Fibroblast of skin of abdomen (primary cell): ENCODE measurements at places on chromosomes 4 and X.
A peak's percentile ranks its signal among the peaks of the same experiment; 100 is the strongest.

DNA sequence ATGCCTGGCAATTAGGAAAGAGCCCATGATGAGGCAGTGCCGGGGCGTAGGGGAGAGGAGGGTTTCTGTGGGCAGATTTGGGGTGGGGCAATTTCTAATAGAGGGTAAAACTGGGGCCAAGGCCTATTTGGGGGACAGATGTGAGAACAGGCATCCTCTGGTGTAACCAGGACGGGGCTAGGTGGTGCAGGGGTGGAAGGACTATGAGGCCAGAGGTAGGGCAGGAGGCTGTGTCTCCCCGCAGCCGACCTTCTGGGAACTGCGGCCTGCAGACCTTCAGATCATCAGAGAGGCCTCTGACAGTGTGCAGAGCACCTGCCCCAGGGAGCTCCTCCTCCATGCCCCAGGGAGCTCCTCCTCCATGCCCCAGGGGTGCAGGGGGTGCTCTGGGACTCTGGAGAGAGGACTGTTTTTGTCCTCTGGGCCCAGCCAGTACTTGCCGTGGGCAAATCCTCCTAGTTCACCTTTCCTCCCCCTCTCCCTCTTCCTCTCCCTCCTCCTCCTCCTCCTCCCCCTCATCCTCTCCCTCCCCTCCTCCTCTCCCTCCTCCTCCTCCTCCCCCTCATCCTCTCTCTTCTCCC is 101.9 kb downstream of the SORCS2 start:
- DNase-seq = no peak

GRCh38 chrX:9614016-9614415 is 149.2 kb downstream of the TBL1X start:
- peak; percentile 85 for DNase-seq

DNA sequence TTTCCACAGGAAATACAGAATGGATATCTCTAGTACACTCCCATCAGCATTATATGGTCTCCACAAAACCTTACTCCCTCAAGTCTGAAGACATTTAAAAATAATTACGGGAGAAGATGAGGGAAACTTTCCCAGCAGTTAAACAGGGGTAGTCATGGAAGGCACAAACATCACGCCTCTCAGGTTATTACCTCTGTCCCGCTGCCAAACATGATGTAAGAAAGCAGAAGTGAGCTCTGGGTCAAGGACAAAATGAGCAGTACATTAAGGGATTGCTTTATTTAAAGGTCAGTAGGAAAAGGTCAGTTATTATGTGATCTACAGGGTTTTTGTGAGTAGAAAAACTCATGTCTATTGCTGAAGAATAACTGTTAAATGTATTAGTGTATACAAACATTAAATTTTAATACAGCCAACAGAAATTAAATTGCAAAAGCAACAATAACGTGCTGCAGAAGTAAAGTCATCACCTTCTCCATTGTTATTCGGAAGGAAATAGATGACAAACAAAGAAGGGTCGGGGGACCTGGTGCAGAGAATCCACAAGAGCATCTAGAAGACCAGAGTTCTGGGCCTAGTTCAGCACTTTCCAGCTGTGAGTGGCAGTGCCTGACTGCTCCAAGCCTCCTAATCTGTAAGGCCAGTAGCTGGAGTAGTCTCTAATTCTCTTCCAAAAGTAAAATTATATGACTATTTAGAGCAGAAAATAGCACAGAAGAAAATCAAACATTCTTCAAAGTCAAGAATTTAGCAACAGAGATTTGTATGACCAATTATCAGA is 171.2 kb downstream of the PPP3CA start:
- no peak for DNase-seq

GRCh38 chr4:16157609-16158503 is 68.4 kb downstream of the TAPT1 start:
- DNase-seq = no peak

- DNase-seq = no peak
Measured at GRCh38 chrX:129651756-129652564, 2.8 kb downstream of the APLN start.

- peak; percentile 98 for DNase-seq
Measured at GRCh38 chr4:8278421-8279287, 9.1 kb downstream of the HTRA3 start.
